ENCODE measurements at places on chromosomes 2 and 18. TPM values are rescaled to one million over a fixed set of nuclear protein-coding genes. Genes with fewer than 3 reads are reported as not detected.

- H3K4me3 ChIP-seq = no peak overlapping the region
- no peak for DNase-seq
- H3K27ac ChIP-seq = no peak overlapping the region
- no peaks in the 10 kb centered on the region for H3K36me3 ChIP-seq
- no peaks in the 10 kb centered on the region for H3K4me1 ChIP-seq
- peaks cover 50% of the 10 kb centered on the region for H3K27me3 ChIP-seq
Measured at GRCh38 chr2:2039826-2040225, 291.2 kb downstream of the MYT1L start.

DNA sequence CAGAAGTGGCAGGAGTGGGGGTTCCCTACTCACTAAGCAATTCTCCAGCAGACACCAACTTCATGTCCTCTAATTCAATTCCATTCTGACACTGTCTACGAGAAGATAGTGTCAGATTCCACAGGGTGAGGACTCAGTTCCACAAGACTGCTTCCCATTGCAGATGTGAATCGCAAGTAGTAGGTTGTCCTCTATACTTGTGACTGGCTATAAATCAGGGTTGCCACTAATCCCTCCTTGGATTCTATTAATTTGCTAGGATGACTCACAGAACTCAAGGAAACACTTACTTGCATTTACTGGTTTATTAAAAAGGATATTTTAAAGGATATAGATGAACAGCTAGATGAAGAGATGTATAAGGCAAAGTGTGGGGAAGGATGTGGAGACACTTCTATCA is 184.1 kb upstream of the ACVR2A start:
- no peak overlapping the region for H3K27ac ChIP-seq
- no peak overlapping the region for H3K4me3 ChIP-seq
- no peak for DNase-seq
- no peaks in the 10 kb centered on the region for H3K4me1 ChIP-seq
- H3K27me3 ChIP-seq = no peaks in the 10 kb centered on the region

GRCh38 chr18:29271501-29271900 is 1094.6 kb upstream of the CDH2 start:
- no peaks in the 10 kb centered on the region for H3K27me3 ChIP-seq
- H3K4me1 ChIP-seq = peaks cover 5% of the 10 kb centered on the region
- H3K36me3 ChIP-seq = no peaks in the 10 kb centered on the region
- DNase-seq = peak; percentile 29
- H3K27ac ChIP-seq = no peak overlapping the region
- H3K4me3 ChIP-seq = no peak overlapping the region

DNA sequence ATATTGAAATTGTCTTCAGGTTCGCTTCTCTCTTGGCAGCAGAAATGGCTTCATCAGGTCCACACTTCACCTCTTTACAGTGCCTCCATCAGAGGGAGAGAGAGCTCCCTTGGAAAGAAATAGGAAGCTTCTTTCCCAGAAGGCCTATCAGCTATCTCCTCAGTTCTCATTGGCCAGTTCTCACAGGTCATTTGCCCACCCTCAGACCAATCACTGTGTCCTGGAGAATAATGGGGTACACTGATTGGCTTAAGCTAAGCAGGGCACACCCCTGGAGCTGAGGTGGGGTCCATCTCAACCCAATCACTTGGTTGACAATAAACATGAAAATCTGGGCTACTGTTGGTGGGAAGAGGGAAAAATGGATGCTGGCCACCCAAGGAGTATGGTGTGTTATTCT is 5.2 kb downstream of the GNLY start:
- peaks cover 22% of the 10 kb centered on the region for H3K4me1 ChIP-seq
- H3K4me3 ChIP-seq = no peak overlapping the region
- H3K27ac ChIP-seq = no peak overlapping the region
- no peaks in the 10 kb centered on the region for H3K27me3 ChIP-seq
- no peak for DNase-seq

DNA sequence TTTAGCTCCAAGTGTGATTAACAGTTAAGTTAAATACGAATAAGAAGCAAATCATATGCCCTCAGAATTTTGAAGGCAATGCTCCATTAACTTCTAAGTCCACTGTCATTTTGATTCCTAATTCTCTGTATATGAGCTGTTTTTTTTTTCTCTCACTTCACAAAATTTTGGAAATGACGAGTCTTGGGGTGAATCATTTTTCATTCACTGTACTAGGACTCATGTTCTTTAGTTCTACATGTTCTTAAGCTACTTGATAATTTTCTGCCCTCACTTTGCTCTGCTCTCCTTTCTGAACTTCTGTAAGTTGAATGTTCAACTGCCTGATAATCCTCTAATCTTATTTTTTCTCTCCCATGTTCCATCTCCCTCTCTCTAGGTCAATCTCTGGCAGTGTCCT is 141.0 kb downstream of the THADA start:
- no peaks in the 10 kb centered on the region for H3K36me3 ChIP-seq
- H3K27me3 ChIP-seq = no peaks in the 10 kb centered on the region
- H3K4me1 ChIP-seq = peaks cover 53% of the 10 kb centered on the region
- no peak for DNase-seq
- H3K4me3 ChIP-seq = no peak overlapping the region

- DNase-seq = no peak
- H3K4me3 ChIP-seq = no peak overlapping the region
- no peaks in the 10 kb centered on the region for H3K27me3 ChIP-seq
- peaks cover 17% of the 10 kb centered on the region for H3K36me3 ChIP-seq
Measured at GRCh38 chr2:100919316-100919715, 82.8 kb upstream of the RPL31 start.

DNA sequence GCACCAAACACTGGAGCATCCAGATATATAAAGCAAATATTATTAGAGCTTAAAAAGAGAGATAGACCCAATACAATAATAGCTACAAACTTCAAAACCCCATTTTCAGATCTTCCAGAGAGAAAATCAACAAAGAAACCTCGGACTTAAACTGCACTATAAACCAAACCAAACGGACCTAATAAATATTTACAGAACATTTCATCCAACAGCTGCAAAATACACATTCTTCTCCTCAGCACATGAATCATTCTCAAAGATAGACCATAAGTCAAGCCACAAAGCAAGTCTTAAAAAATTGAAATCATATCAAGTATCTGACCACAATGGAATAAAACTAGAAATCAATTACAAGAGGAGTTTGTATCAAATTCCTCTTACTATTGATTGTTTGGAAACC is 140.2 kb upstream of the OTOS start:
- DNase-seq = peak; percentile 4
- H3K27me3 ChIP-seq = peaks cover 36% of the 10 kb centered on the region
- no peak overlapping the region for H3K27ac ChIP-seq

DNA sequence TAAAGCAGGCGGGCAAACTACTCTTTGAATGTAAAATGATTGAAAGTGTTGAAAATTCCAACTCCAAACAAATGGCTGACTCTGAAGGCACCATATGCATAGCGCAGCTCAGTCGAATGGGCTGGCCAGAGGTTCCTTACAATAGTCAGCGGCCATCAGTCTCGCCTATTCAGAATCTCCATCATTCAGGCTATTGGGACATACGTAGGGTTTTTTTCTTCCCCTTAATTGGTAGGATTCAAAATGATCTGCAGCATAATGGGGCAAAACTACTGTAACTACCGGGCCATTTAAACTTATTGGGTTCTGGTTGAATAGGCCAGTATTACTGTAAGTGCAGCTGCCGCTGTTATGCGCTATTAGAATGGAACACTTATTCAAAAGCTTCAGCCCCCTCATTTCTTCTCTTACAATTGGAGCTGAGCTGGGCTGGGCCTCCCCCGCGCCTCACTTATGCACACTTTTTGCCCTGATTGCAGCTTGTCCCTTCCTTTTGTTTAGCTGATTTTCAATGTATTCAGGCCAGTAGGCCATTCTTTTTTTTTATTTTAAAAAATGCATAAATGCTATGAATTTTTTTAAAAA is 40.4 kb downstream of the SLC9A4 start:
- H3K4me3 ChIP-seq = no peak overlapping the region
- H3K4me1 ChIP-seq = peaks cover 27% of the 10 kb centered on the region
- H3K27ac ChIP-seq = no peak overlapping the region
- no peaks in the 10 kb centered on the region for H3K36me3 ChIP-seq

DNA sequence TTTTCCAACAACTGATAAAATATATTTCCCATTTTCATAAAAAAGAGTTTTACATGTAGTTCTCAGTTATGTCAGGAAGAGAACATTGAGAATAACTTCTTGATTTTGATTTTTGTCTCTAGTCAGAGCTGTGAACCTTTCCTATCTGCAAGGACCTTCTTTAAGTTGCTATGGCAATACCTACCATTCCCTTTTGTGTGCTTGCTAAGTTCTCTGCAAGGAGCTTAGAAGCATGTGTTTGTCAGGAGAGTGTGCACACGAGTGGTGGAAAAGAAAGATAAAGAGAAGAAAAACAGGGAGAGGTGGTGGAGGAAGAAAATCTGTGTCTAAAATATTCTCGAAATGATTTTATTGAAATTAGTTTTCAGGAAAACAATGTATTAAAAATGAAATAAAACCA is 140.3 kb upstream of the SLC8A1 start:
- H3K4me3 ChIP-seq = no peak overlapping the region
- no peak overlapping the region for H3K27ac ChIP-seq
- H3K27me3 ChIP-seq = no peaks in the 10 kb centered on the region
- no peaks in the 10 kb centered on the region for H3K36me3 ChIP-seq
- H3K4me1 ChIP-seq = no peaks in the 10 kb centered on the region
- DNase-seq = no peak

DNA sequence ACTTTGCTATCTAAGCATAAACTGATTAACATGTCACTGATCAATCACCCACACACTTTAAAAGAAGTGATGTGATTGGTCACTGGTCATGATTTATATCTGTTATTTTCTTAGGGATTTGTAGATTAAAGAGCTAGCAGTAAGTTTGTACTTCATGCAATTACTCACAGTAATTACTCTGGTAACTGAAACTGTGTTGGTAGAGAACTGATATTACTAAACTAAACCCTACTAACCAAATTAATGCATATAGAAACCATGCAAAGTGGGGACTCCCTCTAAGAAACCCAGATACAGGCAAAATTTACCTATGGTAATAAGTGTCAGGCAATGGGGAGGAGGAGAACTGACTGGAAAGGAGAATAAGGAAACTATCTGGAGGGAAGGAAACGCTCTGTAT is 44.8 kb upstream of the C2orf15 start:
- no peaks in the 10 kb centered on the region for H3K4me1 ChIP-seq
- DNase-seq = no peak
- no peak overlapping the region for H3K27ac ChIP-seq
- no peaks in the 10 kb centered on the region for H3K27me3 ChIP-seq

- no peaks in the 10 kb centered on the region for H3K27me3 ChIP-seq
- peaks cover 9% of the 10 kb centered on the region for H3K4me1 ChIP-seq
- H3K4me3 ChIP-seq = no peak overlapping the region
- DNase-seq = peak; percentile 86
- no peaks in the 10 kb centered on the region for H3K36me3 ChIP-seq
- 0 out of 2 replicates have a peak overlapping the region, but pooled peaks have one; percentile 6 for H3K27ac ChIP-seq
Measured at GRCh38 chr2:123495241-123495640, 529.8 kb upstream of the CNTNAP5 start.

- no peaks in the 10 kb centered on the region for H3K27me3 ChIP-seq
- peaks cover 13% of the 10 kb centered on the region for H3K4me1 ChIP-seq
- no peak overlapping the region for H3K27ac ChIP-seq
- no peak overlapping the region for H3K4me3 ChIP-seq
Measured at GRCh38 chr18:66013969-66014368, 263.2 kb downstream of the CDH7 start.

- no peak overlapping the region for H3K27ac ChIP-seq
- DNase-seq = no peak
- no peaks in the 10 kb centered on the region for H3K36me3 ChIP-seq
- H3K27me3 ChIP-seq = no peaks in the 10 kb centered on the region
Measured at GRCh38 chr2:120310136-120310535, 35.8 kb upstream of the INHBB start.

GRCh38 chr2:130385709-130386108 is 29.9 kb downstream of the PTPN18 start:
- no peaks in the 10 kb centered on the region for H3K36me3 ChIP-seq
- no peaks in the 10 kb centered on the region for H3K4me1 ChIP-seq
- H3K27ac ChIP-seq = no peak overlapping the region
- no peak overlapping the region for H3K4me3 ChIP-seq
- peaks cover 28% of the 10 kb centered on the region for H3K27me3 ChIP-seq

- H3K4me3 ChIP-seq = no peak overlapping the region
- peaks cover 24% of the 10 kb centered on the region for H3K36me3 ChIP-seq
- 0 out of 2 replicates have a peak, but pooled peaks cover 3% of the 10 kb centered on the region for H3K4me1 ChIP-seq
- peak overlapping the region; percentile 5 for H3K27ac ChIP-seq
- H3K27me3 ChIP-seq = no peaks in the 10 kb centered on the region
- peak; percentile 46 for DNase-seq
Measured at GRCh38 chr2:121408641-121409040, 122.0 kb upstream of the RNU4ATAC start.

DNA sequence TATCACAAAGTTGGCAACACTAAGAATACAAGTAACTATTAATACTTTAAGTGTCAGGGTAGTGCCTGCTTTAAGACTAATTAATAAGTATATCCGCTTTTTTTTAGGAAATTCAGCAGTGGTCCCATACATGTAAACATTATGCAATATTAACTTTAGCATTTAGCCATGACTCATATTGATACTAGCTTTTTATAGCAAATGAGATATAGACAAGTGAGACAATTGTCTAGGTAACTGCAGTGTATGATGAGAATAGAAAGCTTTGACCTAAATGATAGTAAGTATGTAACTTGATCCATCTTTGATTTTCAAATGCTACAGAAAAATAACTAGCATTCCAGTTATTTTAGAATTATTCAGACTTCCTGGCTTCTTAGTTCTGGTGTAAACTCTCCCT is 27.4 kb upstream of the VRK2 start:
- no peaks in the 10 kb centered on the region for H3K36me3 ChIP-seq
- H3K4me3 ChIP-seq = no peak overlapping the region
- peaks cover 15% of the 10 kb centered on the region for H3K4me1 ChIP-seq
- peak; percentile 42 for DNase-seq

DNA sequence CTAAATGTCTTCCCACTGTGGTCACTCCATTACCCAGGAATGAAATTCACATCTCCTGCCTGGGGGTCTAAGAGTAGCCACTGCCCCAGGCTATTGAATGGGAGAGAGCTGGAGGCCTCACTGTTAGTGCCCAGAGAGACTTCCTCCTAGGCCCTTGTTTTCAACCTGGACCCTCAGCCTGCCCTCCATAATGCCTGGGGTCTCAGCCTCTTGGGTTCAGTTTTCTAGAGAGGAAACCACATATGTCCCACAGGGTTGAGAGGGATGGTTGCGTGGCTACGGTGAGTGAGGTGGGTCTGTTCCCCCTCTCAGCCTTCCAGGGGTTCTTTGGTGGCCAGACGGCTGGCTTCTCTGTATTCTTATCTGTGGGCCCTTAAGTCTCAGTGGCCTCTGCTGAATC is 43.4 kb downstream of the SPATS2L start:
- no peaks in the 10 kb centered on the region for H3K27me3 ChIP-seq
- peaks cover 18% of the 10 kb centered on the region for H3K4me1 ChIP-seq
- H3K4me3 ChIP-seq = no peak overlapping the region
- no peak overlapping the region for H3K27ac ChIP-seq

GRCh38 chr2:74000666-74001065 is 16.0 kb downstream of the TET3 start:
- H3K27ac ChIP-seq = no peak overlapping the region
- DNase-seq = no peak
- H3K4me3 ChIP-seq = no peak overlapping the region
- H3K27me3 ChIP-seq = no peaks in the 10 kb centered on the region
- H3K4me1 ChIP-seq = peaks cover 38% of the 10 kb centered on the region

Gene RAB17
- total RNA-seq = 52.2 TPM

Gene WNT6
- total RNA-seq = not detected

Gene ZNF521
- total RNA-seq = 0.04 TPM

Gene KCNIP3
- 19.1 TPM for total RNA-seq

Gene REG3G
- total RNA-seq = not detected

Gene TBR1
- total RNA-seq = not detected

Gene PJVK
- total RNA-seq = 1.6 TPM

Gene CCL20
- total RNA-seq = 1.7 TPM

Gene CHMP3
- total RNA-seq = 54.4 TPM

Gene CFC1
- total RNA-seq = not detected

Gene STPG4
- total RNA-seq = not detected

Gene IL18RAP
- not detected for total RNA-seq
